ENCODE measurements at places on chromosomes 7 and 10.

GRCh38 chr7:93014410-93014809 is 103.4 kb downstream of the SAMD9 start:
- DNase-seq, result no peak

- DNase-seq, result no peak
Measured at GRCh38 chr10:4345877-4346646, 479.9 kb upstream of the AKR1E2 start.

GRCh38 chr10:129912986-129913695 is 50.9 kb downstream of the EBF3 start:
- DNase-seq, result no peak

GRCh38 chr10:17802976-17803375 is 6.2 kb upstream of the MRC1 start:
- no peak for DNase-seq

- no peak for DNase-seq
Measured at GRCh38 chr7:46881507-46882127, 700.3 kb downstream of the TNS3 start.
